Natural killer cell treated with Interleukin-12 subunit alpha and Interleukin-12 subunit beta and Interleukin-15 and Interleukin-18, amount 100 ng/mL, for 72 hours (primary cell): ENCODE measurements at places on chromosomes 6 and 20. TPM values are rescaled to one million over a fixed set of nuclear protein-coding genes. Genes with fewer than 3 reads are reported as not detected.

OOEP gene
- not detected for total RNA-seq

COL20A1 gene
- not detected for total RNA-seq

PPP1R16B gene
- total RNA-seq = 119 TPM

QRSL1 gene
- 25.0 TPM for total RNA-seq

PAX1 gene
- not detected for total RNA-seq

CPXM1 gene
- total RNA-seq = 53.5 TPM

CST5 gene
- total RNA-seq = not detected

SIRPD gene
- total RNA-seq = not detected

DEFB132 gene
- total RNA-seq = not detected

BPIFB4 gene
- not detected for total RNA-seq

HCRTR2 gene
- not detected for total RNA-seq

SLC35D3 gene
- total RNA-seq = not detected
